ENCODE measurements at places on chromosomes 5 and 9.

GRCh38 chr5:149012350-149012749 lies 50.5 kb downstream of the SH3TC2 start:
- DNase-seq: no peak

GRCh38 chr9:109599711-109600110 lies 101.6 kb upstream of the PTPN3 start:
- DNase-seq: no peak

DNA sequence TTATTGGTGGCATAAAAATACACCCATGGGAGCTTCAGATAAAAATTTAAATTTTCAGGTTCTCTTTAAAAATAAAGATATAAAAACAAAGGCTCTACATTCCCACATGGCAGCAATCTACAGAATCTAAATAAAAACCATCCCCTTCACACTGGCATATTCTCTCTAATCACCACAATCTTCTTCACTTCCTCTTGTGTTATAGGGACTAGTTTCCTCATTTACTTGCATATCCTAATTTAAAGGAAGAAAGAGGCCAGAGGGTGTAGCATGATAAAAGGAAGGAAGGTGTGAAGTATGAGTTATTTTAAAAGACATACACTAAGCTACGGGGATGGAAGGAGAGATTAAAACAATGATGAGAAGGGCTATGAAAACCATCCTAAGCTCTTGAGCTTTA lies 390.5 kb downstream of the ZNF608 start:
- DNase-seq: no peak

GRCh38 chr5:33260098-33260497 lies 180.7 kb upstream of the TARS1 start:
- no peak for DNase-seq

GRCh38 chr9:6197330-6197729 lies 18.3 kb upstream of the IL33 start:
- no peak for DNase-seq

- no peak for DNase-seq
These were observed 21.8 kb upstream of the GABRP start for GRCh38 chr5:170761708-170762066.

GRCh38 chr9:93682155-93682968 lies 106.0 kb downstream of the PHF2 start:
- peak; percentile 49 for DNase-seq

GRCh38 chr5:79787448-79787847 lies 97.8 kb downstream of the CMYA5 start:
- DNase-seq: no peak

- no peak for DNase-seq
These were observed 176.8 kb upstream of the RASEF start for GRCh38 chr9:83239747-83240146.

DNA sequence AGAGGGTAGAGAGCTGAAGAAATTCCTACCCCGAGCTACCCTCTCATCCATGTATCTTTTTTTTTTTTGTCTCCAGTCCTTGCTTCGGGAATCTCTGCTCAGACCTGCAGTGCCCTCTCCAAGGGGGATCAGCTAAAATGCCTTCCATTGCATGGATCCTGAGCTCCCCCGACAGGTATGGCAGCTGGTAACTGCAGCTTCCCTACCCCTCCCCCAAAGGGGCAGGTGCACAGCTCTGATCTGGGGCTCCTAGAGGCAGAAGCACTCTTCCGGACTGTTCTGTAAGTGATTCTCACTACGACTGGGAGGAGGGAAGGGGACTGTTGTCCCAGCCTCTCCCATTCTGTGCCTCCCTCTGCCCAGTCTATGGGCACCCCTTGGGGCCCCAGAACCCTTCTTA lies 169.6 kb downstream of the MELK start:
- DNase-seq: no peak

GRCh38 chr5:58060996-58061395 lies 398.9 kb downstream of the PLK2 start:
- DNase-seq: no peak

DNA sequence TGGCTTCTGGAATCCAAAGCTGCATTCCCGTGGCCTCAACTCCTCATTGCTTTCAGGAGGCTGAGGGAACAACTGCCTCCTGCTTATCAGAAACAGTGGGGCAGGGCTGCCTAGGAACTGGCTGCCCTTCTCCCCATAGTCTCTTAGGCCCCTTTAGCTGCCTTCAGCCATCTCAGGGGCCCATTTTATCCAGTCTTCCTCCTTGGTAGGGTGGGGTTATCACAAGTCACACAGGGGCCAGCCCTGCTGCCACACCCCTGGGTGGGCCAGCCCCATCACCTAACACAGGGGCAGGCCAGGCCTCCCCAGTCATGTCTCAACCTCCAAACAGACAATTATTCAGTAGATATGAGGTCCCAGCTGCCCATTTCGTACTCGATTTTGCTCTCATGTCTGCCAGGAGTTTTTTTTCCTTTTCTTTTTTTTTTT lies 3.9 kb downstream of the ALAD start:
- no peak for DNase-seq

DNA sequence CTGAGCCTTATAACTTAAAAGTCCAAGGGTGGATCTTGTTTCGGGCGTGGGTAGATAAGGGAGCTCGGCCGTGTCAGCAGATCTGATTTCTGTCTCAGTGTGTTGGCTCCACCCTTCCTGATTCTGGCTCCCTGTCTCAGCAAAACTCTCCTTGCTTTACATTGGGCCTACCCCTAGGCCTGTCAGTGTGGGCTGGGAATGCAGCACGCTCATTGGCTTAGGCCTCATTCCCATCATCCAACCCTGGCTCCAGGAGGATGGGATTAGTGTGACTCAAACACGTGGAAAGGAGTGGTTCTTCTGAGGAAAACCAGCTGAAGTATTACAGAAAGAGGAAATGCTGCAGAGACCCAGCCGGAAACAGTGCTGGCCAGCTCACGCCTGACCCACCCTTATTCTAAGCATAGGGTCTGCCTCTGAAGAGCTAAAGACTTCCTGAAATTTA lies 59.9 kb downstream of the ZFAND5 start:
- peak; percentile 47 for DNase-seq

- no peak for DNase-seq
These were observed 330.4 kb downstream of the TRIM32 start for GRCh38 chr9:117017414-117017985.

GRCh38 chr5:140399979-140400729 lies 1.5 kb upstream of the ANKHD1 start:
- DNase-seq: no peak

GRCh38 chr9:26012797-26013196 lies 334.6 kb upstream of the TUSC1 start:
- DNase-seq: no peak

DNA sequence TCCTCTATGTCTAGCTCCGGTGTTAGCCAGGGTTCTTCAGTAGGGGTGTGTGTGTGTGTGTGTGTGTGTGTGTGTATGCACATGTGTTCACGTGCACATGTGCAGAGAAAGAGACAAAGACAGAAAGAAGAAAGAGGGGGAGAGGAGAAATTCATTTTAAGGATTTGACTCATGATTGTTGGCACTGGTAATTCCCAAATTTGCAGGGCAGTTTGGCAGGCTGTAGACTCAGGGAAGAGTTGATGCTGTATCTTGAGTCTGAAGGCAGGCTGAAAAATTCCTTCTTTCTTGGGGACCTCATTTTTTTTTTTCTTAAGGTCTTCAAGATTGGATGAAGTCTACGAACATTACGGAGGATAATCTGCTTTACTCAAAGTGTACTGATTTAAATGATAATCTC lies 335.7 kb downstream of the NSG2 start:
- DNase-seq: no peak

DNA sequence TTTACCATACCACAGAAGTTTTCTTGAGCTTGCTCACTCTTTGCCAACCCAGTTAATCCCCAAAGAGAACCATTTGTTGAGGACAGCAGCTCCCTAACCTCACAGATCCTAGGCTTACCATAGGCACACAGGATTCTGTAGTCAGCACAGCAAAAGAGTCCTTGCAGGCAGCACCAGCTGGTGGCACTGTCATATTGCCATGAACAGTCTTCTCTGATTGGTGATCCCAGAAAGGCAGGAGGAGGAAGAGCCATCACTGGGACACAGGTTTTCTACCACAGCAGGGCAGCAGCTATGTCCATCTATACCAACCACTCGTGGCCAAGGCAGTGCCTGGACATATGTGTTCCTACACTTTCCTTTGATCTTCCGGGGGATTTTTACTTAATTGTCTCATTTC lies 297.1 kb upstream of the CD180 start:
- peak; percentile 14 for DNase-seq

DNA sequence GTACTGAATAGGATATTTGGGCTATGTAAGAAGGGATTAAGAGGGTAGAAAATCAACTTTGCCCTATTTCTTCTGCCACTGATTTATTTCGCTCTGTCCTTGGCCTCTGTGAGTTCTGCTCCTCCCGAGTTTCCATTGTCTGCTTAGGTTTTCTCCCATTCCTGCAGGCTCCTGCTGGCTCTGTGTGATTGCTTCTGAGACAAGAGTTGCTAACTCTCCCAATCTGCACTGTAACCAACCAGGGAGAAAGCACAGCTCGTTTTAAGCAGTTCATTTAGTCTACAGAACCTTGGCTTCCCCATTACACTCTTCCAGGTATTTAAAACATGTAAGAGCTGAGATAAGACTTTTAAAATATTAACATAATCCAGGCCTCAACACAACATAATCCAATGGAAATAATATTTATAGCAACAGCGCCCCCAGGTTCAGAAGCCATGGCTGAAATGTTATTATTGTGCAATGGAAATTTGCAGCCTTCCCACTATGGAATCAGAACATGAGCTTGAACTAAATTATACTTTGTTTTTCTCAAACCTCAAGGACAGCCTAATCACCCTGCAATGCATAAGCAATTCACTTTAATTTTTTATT lies 203.5 kb downstream of the ERCC6L2 start:
- no peak for DNase-seq

DNA sequence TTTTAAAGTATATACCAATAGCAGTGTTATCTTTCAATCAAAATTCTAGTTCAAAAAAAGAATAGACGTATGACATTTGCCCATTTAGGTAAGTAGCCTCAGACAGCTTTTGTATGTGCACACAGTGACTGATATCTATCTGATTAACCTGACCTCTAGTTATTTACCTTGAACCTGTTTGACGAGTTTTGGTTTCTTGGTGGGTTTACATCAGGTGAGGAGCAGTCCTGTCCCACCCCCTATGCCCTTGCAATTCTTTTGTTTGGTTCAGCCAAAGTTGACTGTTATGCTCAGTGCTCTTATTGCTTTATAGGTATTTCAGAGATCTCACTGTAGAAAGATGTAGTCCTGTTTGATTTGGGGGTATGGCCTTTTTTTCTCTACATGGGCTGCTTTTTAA lies 147.2 kb downstream of the ISOC1 start:
- DNase-seq: no peak

- DNase-seq: peak; percentile 80
These were observed 2.0 kb downstream of the RNF44 start for GRCh38 chr5:176535101-176535663.

- no peak for DNase-seq
These were observed 36.5 kb downstream of the CFAP95 start for GRCh38 chr9:69857131-69857530.

- DNase-seq: no peak
These were observed 5.3 kb downstream of the ERAP2 start for GRCh38 chr5:96881511-96882115.

DNA sequence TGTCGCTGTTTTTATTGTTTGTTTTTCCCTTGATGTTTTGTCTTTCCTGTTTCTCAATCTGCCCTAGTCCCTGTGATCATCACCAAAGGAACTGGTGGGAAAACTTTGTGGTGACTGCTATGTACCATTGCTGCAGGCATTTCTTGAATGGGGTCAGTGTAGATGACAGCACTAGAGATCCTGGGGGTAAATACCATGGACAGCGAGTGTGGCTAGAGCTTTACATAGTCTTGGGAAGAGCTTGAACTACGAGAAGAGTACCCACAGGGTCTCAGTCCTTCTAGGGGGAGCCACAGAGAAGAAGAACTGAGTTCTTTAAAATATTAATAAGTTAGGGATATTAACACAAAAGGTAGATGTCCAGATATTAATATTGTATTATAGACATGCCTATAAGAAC lies 138.8 kb downstream of the PAM start:
- no peak for DNase-seq

- DNase-seq: no peak
These were observed 17.4 kb downstream of the MGAT1 start for GRCh38 chr5:180785121-180785781.

DNA sequence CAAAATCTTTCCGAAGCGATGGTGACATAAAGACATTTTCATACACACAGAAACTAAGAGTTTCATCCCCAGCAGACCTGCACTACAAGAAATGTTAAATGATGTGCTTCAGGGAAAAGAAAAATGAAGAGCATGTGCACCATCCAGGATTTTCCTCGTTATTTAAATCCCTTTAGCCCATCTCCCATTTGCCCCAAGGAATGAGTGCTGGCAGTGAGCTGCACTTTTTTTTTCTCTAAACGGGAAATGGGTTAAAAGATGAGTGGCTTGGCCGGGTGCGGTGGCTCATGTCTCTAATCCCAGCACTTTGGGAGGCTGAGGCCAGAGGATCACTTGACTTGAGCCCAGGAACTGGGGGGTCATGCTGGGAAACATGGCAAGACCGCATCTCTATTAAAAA lies 6.8 kb upstream of the LRRC14B start:
- no peak for DNase-seq

DNA sequence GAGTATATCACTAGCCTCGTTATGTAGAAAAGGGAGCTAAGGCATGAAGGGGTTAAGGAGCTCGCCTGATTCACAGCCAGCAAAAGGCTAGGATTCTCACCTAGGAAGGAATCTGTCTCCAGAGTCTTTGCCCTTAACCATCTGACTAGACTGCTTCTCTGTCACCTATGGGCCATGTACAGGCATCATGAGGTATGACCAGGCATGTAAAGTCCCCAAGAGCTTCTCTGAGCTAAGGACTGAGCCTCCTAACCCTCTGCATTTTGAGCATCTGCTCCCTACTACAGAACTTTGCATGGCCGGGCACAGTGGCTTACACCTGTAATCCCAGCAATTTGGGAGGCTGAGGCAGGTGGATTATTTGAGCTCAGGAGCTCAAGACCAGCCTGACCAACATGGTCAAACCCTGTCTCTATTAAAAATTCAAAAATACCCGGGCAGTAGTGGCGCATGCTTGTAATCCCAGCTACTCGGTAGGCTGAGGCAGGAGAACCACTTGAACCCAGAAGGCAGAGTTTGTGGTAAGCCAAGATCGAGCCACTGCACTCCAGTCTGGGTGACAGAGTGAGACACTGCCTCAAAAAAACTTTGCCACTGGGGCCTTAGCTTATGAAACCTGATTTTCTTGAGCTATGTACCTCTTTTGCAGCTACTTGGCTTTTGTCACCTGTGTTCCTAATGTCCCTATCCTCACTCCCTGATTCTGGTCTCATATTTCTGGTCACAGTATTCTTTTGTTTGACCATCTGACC lies 33.2 kb upstream of the IL7R start:
- DNase-seq: no peak

DNA sequence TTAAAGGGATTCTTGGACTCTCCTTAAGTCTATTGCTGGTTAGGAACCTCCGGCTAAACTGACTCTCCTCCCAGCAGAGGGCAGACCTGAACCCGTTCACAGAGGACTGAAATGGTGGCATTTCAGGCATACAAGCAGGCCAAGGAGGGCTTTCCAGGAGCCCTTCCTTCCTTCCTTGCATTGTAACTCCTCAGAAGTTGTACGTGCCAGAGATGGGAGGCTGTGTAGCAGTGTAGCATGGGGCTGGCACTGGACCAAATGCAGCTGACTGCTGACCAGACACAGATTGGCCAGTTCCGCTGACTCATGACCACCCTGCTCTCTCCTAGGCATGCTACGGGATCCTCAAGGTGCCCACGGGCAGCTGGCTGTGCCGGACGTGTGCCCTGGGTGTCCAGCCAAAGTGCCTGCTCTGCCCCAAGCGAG lies 36.4 kb downstream of the JADE2 start:
- no peak for DNase-seq
